ENCODE measurements at places on chromosomes 5 and 9.

DNA sequence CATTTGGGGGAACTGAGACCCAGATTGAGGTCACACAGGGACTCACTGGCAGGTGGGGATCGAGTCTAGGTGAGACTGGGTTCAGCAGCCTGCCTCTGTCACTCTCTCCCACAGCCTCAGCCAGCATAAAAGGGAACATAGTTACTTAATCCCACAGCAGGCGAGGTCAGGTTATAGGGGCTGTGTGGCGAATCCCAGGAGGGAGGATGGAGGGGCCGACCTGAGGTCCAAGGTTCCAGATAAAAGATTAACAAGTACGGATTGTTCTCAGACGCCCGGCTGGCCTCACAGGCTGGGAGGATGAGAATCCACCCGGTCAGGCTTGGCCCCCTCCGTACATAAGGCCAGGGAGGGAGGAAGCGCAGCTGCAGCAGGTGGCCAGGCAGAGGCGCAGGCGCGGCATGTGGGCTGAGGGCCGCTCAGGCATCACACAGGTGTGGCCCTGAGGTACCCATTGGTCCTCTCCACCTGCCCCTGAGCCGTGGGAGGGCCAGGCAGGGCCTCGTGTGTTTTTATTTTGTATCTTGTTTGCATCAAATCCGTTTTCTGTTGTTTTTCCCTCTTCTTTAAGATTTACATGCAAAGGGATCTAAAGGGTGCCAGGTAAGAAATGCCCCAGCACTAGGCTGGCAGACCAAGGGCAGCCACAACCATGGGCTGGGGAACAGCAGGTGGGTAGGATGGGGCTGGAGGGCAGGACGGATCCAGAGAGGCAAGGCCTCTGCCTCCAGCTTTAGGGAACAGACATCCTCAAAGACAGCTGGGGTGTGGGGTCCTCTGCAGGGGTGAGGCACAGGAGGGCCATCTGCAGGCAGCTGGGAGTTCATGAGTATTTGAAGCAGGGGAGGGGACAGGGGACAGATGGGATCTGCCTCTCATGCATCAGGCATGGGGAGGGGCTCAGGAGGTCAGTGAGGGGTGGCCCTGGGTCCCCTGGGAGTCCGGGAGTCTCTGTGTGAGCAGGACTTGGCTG, 3.6 kb downstream of the SUSD3 start:
- no peak for DNase-seq

- DNase-seq: no peak
Observed at GRCh38 chr5:34047143-34047542, 4.1 kb upstream of the C1QTNF3 start.

DNA sequence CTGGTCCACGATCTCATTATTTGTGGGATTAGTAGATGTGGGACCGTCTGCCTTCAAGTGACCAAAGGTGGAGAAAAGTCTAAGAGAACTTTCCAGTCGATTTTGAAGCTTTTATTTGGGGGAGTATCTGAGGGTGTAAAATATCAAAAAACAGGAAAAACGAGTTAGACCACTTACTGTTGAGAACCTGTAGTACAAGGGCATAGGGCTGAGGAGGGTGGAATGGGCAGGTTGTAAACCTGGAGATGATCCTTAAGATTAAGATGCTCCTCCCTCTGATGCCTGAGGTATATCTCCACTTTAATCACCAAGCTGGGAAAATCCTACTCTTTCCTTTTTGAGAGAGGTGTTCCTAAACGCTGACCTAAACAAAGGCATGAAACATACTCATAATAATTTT, 32.0 kb upstream of the GTF2H2C start:
- no peak for DNase-seq

- no peak for DNase-seq
Observed at GRCh38 chr9:444528-444927, 229.9 kb downstream of the DOCK8 start.

DNA sequence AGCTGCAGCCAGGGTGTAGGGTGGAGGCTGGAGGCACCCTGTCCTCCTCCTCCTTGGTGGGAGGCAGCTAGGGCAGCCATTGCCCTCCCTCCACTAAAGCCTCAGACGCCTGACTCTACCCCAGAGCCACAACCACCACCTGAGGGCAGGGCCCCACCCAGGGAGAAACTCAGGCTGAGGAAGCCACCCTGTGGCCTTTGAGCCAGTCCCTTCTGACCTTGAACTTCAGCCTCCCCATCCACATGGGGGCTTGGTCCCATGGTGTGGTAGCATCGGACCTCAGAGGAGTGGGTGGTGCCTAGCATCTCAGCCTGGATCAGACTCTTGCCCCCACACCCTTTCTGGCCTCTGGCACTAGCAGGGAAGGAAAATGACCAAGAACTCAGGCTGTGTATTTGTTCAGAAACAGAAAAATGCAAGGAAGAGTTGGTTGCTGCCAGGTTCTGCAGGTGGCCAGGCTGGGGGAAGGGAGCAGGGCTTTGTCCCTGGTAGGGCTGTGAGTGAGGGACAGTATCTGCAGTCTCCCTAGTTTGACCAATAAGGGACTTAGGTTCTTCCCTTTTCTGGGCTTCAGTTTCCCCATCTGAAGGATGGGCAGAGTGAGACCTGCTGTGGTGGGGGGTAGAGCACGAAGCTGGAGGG, 3.2 kb downstream of the DAB2IP start:
- DNase-seq: no peak

DNA sequence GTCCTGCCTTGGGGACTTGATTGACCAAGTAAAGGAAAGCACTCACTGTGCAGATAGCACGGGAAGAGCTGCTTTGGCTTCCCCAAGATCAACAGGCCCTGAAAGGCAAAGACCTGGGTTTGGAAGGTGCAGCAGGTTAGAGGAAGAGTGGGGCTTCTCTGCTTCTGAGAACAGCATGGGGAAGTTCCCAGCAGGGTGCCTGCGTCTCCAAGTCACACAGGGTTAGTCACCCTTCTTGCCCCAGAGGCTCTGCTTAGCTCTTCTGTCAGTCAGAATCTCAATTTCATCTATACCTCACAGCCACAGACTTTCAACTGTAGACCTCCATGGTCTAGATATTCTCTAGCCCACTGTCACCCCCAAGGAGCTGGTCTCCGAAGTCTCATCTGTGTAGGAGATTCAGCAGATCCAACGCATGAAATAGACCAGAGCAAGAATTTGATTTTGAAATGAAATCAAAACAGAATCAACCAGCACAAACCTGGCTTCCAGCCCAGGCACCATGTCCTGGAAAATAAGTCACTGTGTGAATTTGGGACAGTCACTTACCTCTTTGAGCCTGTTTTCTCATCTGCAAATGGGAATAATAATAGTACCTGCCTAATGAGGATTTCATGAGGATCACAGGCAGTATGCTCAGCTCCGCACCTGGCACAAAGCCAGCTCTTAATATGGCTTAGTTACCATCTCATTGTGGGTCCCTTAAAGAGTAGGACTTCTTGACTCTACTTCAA, 64.0 kb downstream of the SFXN1 start:
- no peak for DNase-seq

GRCh38 chr9:97441729-97442128, 29.8 kb downstream of the TDRD7 start:
- no peak for DNase-seq

- no peak for DNase-seq
Observed at GRCh38 chr5:170860415-170860814, 1.4 kb upstream of the RANBP17 start.

DNA sequence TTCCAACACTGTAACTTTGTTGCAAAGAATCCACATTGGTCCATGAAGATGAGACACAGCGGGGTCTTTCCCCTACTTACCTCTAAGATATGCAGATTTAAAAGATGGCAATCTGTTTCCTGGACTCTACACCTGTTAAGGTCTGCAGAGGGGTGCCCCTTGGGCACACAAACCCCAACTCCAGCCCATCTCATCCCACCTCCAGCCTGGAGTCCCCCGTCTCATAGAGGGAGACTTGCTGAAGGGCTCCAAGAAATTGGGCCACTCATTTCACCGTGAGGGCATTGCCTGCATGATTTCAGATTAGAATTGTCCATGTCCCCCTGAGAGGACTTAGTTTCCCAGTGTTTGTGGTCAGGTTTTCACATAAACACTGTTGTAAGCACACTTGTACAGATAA, 365.7 kb downstream of the IRX2 start:
- DNase-seq: no peak

GRCh38 chr5:176171171-176171760, 67.0 kb upstream of the SIMC1 start:
- no peak for DNase-seq

- DNase-seq: no peak
Observed at GRCh38 chr9:98736226-98736625, 27.5 kb upstream of the GABBR2 start.

DNA sequence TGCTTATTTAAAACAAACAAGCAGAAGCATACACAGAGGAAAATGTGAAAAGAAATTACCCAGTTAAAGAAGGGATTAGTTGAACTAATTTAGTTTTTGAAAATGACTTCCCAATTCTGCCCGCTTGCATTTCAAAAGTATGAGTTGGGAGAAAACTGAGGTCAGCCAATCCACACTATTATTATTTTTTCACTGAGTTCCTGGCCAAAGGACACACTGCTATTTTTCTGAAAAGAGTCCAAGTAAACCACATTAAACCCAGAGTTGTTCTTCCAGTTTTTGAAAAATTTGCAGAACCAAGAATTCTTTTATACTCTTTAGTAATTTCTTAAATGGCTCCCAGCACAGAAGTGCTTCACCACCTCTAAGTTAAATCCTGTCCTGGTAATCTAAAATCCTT, 7.5 kb downstream of the SMU1 start:
- no peak for DNase-seq

DNA sequence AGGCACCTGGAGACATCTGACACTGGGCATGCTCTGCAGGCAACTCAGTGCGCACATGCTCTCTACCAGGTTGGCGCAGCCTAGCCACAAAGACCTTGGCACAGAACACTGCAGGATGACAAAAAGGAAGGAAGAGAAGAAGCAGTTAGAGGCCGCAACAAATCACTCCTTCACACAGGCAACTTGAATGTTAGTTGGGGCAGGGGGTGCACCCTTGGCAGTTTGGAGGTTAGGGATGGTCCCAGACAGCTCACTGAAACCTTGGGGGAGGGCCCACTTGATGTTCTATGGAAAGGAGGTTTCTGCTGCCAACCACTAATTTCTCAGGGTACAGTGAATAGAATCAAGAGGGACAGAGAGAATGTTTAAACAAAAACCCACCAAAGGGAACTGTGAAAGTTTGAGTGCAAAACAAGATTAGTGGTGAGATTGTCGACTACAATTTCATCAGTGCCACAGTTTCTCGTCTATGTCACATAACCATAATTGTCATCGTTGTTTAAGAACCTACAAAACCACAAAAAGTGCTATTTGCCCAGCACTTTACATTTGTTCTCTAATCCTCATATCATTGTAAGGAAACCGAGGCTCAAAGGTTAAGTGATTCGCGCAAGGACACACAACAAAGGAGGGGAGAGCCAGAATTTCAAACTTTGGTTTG, 48.7 kb downstream of the FBXW11 start:
- DNase-seq: no peak

DNA sequence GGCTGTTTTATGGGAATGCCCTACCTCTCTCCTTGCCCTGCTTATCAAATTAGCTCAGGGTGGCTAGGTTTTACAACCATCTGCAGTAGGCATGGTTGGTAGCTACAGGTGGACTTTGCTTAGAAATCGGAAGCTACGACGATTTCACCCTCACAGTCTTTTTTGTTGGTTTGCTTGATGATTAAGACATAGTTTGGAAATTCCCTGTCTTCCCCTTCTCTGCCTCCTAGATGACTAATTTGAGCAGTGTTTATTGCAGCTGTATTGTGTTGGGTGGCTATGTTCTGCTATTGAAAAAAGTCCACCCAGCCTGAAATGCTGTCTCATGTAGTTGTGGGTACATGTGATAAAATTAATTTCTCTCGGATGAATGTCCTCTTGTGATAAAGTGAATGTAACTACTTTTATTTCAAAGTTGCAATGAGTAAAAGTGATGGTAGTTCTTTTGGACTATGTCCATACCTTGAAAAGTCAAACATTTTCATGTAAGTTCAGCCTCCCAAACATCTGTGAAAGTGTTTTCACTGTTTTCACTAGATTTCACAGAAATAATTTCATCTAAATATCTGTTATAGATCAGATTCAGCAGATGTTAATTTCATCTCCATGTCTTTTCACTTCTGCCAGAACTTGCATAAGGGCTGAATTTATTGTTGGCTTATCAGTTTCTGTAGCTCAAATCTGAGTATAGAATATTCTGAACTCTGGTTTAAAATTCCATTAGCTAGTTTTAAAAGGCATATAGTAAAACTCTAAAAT, 37.3 kb upstream of the FYB1 start:
- DNase-seq: no peak

- DNase-seq: no peak
Observed at GRCh38 chr9:122819791-122820489, 8.4 kb downstream of the PDCL start.

- no peak for DNase-seq
Observed at GRCh38 chr5:162484986-162485385, 417.4 kb downstream of the GABRG2 start.

GRCh38 chr5:132221781-132222648, 5.6 kb downstream of the P4HA2 start:
- no peak for DNase-seq

DNA sequence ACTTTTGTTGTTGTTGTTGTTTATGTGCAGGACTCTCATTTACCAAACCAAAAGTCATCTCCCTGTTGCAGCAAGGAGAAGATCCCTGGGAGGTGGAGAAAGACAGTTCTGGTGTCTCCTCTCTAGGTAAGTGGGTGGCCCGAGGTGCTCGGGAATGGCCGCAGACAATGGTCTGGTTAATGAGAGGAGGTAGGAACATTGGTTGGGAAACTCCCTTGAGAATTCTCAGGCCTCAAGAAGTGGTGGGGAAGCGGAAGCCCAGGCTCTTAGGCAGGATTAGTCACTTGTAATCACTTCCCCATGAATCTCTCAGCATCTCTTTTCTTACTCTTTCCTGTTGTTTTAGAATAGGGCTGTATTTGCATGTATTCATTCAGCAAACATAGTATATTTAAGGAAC, 7.2 kb downstream of the ZNF354B start:
- DNase-seq: no peak

DNA sequence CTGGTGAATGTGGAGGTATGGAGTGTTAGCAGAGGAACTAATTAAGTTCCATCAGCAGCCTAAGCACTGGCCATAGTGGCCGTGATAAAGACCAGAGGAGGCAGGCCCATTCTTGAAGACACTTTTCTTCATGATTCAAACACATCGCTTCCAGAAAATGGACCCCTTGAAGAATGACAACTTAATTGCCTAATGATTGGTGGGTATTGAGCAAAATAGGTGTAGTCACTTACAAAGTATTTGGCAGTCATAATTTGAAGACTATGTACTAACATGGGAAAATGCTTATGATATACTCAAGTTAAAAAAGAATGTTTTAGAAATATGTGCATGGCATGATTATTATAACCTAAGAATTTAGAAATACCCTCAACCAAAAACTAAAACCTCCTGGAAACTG, 44.8 kb downstream of the MEGF10 start:
- no peak for DNase-seq

- DNase-seq: no peak
Observed at GRCh38 chr9:117093891-117094844, 320.7 kb downstream of the ASTN2 start.

GRCh38 chr9:77450085-77450475, 198.0 kb downstream of the GNA14 start:
- no peak for DNase-seq

- no peak for DNase-seq
Observed at GRCh38 chr5:97229688-97230285, 46.7 kb upstream of the RIOK2 start.

- no peak for DNase-seq
Observed at GRCh38 chr9:124496075-124496449, 11.1 kb downstream of the NR5A1 start.

GRCh38 chr9:124257070-124257843, 492 bp upstream of the NEK6 start:
- no peak for DNase-seq

Data from activated T-cell treated with anti-CD3 and anti-CD28 coated beads for 4 hours (primary cell).